ENCODE measurements at places on chromosomes 12 and 14. TPM values are rescaled to one million over a fixed set of nuclear protein-coding genes. Genes with fewer than 3 reads are reported as not detected.

GNB3 gene
- 21.2 TPM for total RNA-seq

IKZF4 gene
- total RNA-seq = 42.3 TPM

- no peaks in the 10 kb centered on the region for H3K4me1 ChIP-seq
- H3K27me3 ChIP-seq = no peaks in the 10 kb centered on the region
- H3K4me3 ChIP-seq = no peak overlapping the region
- DNase-seq = no peak
Observed at GRCh38 chr12:104888892-104889291, 69.2 kb downstream of the SLC41A2 start.

GRCh38 chr12:93358821-93359220, 18.9 kb upstream of the NUDT4 start:
- peaks cover 5% of the 10 kb centered on the region for H3K4me1 ChIP-seq
- no peak overlapping the region for H3K27ac ChIP-seq
- H3K4me3 ChIP-seq = no peak overlapping the region
- no peak for DNase-seq
- H3K27me3 ChIP-seq = no peaks in the 10 kb centered on the region

All from neural crest cell (in vitro differentiated cells).